GM23248 (cell line): ENCODE measurements at places on chromosomes 7 and 10. TPM values are rescaled to one million over a fixed set of nuclear protein-coding genes. Genes with fewer than 3 reads are reported as not detected.

GRCh38 chr10:71479831-71480230 lies 83.1 kb downstream of the CDH23 start:
- no peak overlapping the region for H3K4me3 ChIP-seq
- no peaks in the 10 kb centered on the region for H3K4me1 ChIP-seq
- DNase-seq = no peak
- H3K27ac ChIP-seq = no peak overlapping the region

- H3K27ac ChIP-seq = no peak overlapping the region
- H3K4me1 ChIP-seq = no peaks in the 10 kb centered on the region
- no peak for DNase-seq
- 0 out of 2 replicates have a peak, but pooled peaks cover 8% of the 10 kb centered on the region for H3K27me3 ChIP-seq
- H3K4me3 ChIP-seq = no peak overlapping the region
Measured at GRCh38 chr10:97203220-97203619, 17.5 kb upstream of the SLIT1 start.

- H3K4me1 ChIP-seq = no peaks in the 10 kb centered on the region
- peak; percentile 33 for DNase-seq
- peak within 1 kb of the TSS; percentile 53 for H3K4me3 ChIP-seq
- H3K27me3 ChIP-seq = peaks cover 94% of the 10 kb centered on the region
Measured at GRCh38 chr7:20786779-20787659, at the start of gene SP8. Gene SP8 (minus strand): TSS chr7:20786886. CDS start chr7:20786798, 88 bp downstream.

DNA sequence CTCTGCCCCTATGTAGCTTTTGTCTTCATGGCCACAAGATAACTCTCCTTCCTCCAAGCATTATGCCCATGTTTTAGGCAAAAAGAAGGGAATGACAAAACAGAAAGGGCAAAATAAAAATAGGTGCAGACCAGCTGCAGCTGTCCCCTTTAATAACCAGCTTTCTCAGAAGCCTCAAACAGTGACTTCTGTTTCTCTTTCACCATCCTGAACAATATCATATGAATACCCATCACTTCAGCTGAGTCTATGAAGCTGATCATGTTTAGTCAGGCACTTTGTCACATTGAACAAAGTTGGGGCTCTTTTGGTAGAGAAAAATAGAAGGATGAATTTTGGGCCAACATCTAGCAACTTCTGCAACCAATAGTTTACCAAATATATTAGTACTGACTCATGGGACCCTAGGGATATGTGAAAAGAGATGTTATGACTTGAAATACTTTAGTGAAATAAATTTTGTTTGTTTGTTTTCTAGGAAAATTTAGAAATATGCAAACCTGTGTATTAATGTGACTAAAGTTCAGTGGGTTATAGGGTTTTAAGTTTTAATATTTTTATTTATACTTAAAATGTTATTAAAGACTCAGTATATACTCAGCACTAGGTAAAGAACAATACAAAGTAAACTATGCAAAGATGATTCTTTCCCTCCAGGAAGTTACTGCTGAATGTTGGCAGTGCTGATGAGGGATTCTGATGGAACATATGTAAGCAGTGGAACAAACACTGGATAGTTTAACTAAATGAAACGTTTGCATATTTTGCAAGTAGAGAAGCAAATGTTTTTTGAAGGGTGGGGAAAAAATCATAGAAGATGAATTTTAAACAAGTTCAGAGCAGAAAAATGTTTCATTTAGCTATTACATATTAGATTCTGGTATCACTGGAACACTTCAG lies 133.7 kb downstream of the FOXP2 start:
- 0 out of 2 replicates have a peak, but pooled peaks cover 8% of the 10 kb centered on the region for H3K4me1 ChIP-seq
- H3K4me3 ChIP-seq = no peak overlapping the region
- no peak overlapping the region for H3K27ac ChIP-seq
- H3K27me3 ChIP-seq = no peaks in the 10 kb centered on the region
- H3K36me3 ChIP-seq = no peaks in the 10 kb centered on the region

DNA sequence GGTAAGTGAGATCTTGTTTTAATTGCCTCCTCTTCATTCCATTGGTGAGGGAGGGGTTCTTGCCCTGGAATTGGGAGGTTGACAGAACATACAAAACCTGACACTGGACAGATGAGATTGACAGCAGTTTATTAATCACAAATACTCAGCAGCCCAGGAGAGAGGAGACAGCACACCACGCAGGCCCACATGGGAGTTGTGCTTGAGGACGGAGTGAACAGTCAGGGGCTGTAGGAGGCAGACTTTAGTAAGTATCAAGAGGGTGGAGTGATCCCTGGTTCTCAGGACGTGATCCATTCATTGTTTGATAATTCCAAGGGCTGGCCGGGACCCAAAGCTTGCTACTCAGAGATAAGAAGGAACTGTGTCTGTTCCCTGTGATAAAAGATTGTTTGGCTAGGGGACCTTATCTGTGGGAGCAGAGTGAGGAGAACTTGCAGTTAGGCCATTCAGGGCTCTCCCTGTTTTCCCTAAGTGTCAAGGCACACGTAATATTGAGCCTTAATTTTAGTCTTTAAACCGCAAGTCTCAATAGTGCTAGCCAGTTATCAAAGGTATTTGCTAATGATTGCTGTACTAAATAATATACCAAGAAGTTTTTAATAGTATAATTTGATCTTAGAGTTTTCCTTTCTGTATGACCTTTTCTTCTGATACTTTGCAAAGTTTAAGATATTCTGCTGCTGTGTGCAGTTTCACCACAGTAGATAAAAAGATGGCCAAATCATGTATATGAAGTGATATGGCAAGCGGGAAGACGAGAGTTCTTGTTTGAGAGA lies 14.5 kb downstream of the CAPZA2 start:
- H3K36me3 ChIP-seq = no peaks in the 10 kb centered on the region
- peaks cover 16% of the 10 kb centered on the region for H3K4me1 ChIP-seq
- H3K27ac ChIP-seq = no peak overlapping the region
- no peak overlapping the region for H3K4me3 ChIP-seq

DNA sequence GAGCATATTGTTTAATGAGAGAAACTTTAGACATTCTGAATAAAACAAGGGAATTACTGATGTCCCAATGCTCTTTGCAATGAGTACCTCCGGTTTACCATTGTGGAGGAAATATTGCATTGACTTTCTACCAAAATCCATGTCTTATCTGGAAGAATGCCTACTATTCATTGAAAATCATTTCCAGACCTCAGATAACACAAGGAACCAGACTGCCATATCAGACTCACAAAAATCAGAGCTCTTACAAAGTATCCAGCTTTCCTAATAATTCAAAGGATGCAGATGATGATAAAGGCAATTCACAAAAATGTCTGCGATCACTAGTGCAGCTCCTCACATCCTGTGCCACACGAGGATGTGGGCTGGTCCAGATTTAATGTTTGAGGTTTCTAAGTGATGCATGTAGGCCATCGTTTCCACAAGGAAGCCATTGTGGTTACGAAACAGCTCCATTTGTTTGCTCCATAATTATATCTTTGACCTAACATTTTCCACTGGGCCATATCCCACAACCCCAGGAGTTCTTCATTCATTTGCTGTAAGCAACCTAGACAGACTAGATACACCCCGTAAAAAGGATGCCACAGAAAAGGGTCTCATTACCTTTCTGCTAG lies 831.1 kb upstream of the C7orf33 start:
- H3K36me3 ChIP-seq = no peaks in the 10 kb centered on the region
- H3K27ac ChIP-seq = no peak overlapping the region
- H3K4me1 ChIP-seq = no peaks in the 10 kb centered on the region
- no peak overlapping the region for H3K4me3 ChIP-seq
- DNase-seq = no peak

- no peaks in the 10 kb centered on the region for H3K27me3 ChIP-seq
- no peak overlapping the region for H3K27ac ChIP-seq
- DNase-seq = no peak
- H3K36me3 ChIP-seq = no peaks in the 10 kb centered on the region
Measured at GRCh38 chr10:3881622-3882021, 96.6 kb upstream of the KLF6 start.

- no peaks in the 10 kb centered on the region for H3K27me3 ChIP-seq
- no peaks in the 10 kb centered on the region for H3K4me1 ChIP-seq
- H3K4me3 ChIP-seq = no peak overlapping the region
- no peak overlapping the region for H3K27ac ChIP-seq
- no peak for DNase-seq
Measured at GRCh38 chr7:36739351-36739750, 15.1 kb upstream of the AOAH start.

DNA sequence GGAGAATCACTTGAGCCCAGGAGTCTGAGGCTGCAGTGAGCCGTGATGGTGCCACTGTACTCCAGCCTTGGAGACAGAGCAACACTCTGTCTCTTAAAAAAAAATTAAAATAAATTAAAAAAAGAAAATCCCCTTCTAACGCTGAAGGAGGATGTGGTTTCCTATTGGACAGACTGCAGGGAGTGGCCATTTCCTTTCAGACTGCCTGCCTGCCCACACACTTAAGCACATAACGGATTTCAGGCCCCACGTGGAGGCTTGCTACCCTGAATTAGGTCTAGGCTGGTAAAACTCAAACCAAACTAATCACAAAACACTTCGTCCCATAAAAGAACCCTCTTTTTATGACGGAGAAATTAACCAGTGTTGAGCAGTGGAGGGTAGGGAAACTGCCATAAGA lies 34.0 kb downstream of the GATA3 start:
- H3K36me3 ChIP-seq = no peaks in the 10 kb centered on the region
- no peaks in the 10 kb centered on the region for H3K4me1 ChIP-seq
- no peak overlapping the region for H3K27ac ChIP-seq
- no peak for DNase-seq
- no peaks in the 10 kb centered on the region; the same call in 1 of the 2 replicates for H3K27me3 ChIP-seq

- no peaks in the 10 kb centered on the region for H3K4me1 ChIP-seq
- peaks cover 50% of the 10 kb centered on the region for H3K27me3 ChIP-seq
- no peaks in the 10 kb centered on the region for H3K36me3 ChIP-seq
- H3K27ac ChIP-seq = no peak overlapping the region
- no peak overlapping the region for H3K4me3 ChIP-seq
- DNase-seq = peak; percentile 74
Measured at GRCh38 chr10:69567920-69568319, 5.3 kb downstream of the NEUROG3 start.

GRCh38 chr7:69959789-69960499 lies 361.7 kb downstream of the AUTS2 start:
- no peak overlapping the region for H3K4me3 ChIP-seq
- H3K36me3 ChIP-seq = no peaks in the 10 kb centered on the region
- no peak for DNase-seq
- no peak overlapping the region for H3K27ac ChIP-seq
- H3K4me1 ChIP-seq = no peaks in the 10 kb centered on the region

GRCh38 chr7:95660023-95660434 lies 63.7 kb upstream of the PDK4 start:
- no peak overlapping the region for H3K27ac ChIP-seq
- H3K36me3 ChIP-seq = no peaks in the 10 kb centered on the region
- H3K27me3 ChIP-seq = no peaks in the 10 kb centered on the region
- no peak for DNase-seq

DNA sequence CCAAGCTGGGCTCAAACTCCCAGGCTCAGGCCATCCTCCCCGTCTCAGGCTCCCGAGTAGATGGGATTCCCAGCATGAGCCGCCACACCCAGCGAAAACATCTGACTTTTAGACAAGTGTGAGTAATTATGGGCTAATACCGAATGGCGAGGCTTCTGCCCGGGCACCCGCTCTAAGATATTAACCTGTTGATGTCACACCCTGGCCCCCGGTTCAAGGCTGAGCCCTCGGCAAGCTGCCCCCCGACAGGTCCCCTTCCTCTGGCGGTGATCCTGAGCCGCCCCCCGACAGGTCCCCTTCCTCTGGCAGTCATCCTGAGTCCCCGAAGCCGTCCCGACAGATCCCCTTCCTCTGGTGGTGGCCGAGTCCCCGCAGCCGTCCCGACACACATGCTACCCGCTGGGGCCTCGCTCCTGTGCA lies 5.2 kb downstream of the PSMG3 start:
- H3K27ac ChIP-seq = peak overlapping the region; percentile 36
- H3K4me3 ChIP-seq = 0 out of 2 replicates have a peak overlapping the region, but pooled peaks have one; percentile 11
- no peaks in the 10 kb centered on the region for H3K27me3 ChIP-seq

- H3K27me3 ChIP-seq = no peaks in the 10 kb centered on the region
- no peaks in the 10 kb centered on the region for H3K4me1 ChIP-seq
- no peak overlapping the region for H3K4me3 ChIP-seq
- H3K36me3 ChIP-seq = peaks cover 10% of the 10 kb centered on the region; the same call in 1 of the 2 replicates
- no peak overlapping the region for H3K27ac ChIP-seq
Measured at GRCh38 chr7:121244120-121244870, 84.5 kb upstream of the WNT16 start.

DNA sequence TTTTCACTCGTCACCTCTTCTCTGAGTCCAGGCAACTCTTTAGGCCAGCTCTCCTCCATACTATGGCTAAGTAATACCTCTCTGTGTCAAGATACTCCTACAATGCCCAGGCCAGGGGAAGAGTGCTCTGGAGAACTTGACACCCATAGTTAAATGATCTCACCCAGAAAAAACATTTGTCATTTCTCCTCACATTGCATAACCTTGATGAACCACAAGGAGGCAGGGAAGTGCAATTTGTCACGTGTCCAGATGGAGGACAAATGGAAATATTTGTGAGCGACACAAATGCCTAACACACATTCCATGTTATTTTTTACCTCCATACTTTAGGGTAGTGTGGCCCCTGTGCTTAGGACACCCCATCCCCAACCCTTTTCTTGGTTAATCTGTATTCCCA lies 78.3 kb downstream of the HTR7 start:
- no peak overlapping the region for H3K4me3 ChIP-seq
- peak; percentile 14 for DNase-seq

DNA sequence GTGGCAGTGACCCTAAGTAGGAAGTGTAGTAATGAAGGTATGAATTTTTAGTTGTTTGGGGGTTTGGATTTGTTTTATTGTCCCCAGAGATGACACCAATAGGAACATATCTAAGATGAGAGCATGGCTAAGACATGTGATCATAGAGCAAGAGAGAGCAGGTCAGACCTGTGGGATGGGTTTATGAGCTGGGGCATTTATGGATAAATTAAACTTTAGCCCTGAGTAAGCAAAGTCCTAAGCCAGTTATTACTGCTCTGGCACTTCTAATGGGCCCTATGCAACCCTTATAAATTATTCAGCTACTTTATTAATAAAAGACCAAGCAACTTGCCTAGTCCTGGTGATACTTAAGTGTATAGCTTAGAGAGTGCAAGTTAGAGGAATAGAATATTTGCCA lies 85.1 kb downstream of the LRRC4 start:
- no peak for DNase-seq
- peaks cover 16% of the 10 kb centered on the region for H3K4me1 ChIP-seq
- no peak overlapping the region for H3K4me3 ChIP-seq
- no peaks in the 10 kb centered on the region for H3K27me3 ChIP-seq
- H3K27ac ChIP-seq = no peak overlapping the region

PTF1A gene
- not detected in 2 replicates for total RNA-seq

BRI3 gene
- 56.5 and 73.3 TPM in 2 replicates for total RNA-seq

AGBL3 gene
- total RNA-seq = 2.4 TPM in 2 replicates

TBXAS1 gene
- not detected in 2 replicates for total RNA-seq

HPS6 gene
- total RNA-seq = 45.1 and 46.9 TPM in 2 replicates

DDC gene
- total RNA-seq = not detected in 2 replicates

DPYSL4 gene
- total RNA-seq = 1.8 and 2.1 TPM in 2 replicates

MAGI2 gene
- total RNA-seq = 4.1 and 8.1 TPM in 2 replicates

CLCN1 gene
- total RNA-seq = not detected in 2 replicates

FAM25A gene
- total RNA-seq = not detected in 2 replicates

SVIL gene
- total RNA-seq = 6.6 and 7.3 TPM in 2 replicates

HGF gene
- total RNA-seq = 2.7 and 4.4 TPM in 2 replicates
